AG10803 (cell line): ENCODE measurements at places on chromosomes 6 and 20.

- DNase-seq, result no peak
Observed at GRCh38 chr6:151027295-151027747, 161.8 kb downstream of the MTHFD1L start.

DNA sequence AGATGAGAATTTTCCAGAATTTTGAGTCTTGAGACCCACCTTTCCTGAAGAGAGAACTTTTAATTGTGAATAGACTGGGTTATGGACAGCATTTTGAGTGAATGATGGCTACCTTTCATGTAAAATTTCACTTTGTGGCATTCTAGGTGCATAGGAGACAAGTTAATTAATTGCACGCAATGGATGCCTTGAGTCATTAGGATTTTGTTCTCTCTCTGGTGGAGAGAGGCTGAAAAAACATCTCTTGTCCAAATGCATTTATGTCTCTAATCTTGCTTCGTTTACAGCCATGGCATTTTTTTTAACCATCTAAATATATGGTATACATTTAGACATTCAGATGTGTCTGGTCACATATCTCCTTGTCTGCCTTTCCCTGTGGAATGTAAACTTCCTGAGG is 3.1 kb downstream of the RHAG start:
- no peak for DNase-seq

DNA sequence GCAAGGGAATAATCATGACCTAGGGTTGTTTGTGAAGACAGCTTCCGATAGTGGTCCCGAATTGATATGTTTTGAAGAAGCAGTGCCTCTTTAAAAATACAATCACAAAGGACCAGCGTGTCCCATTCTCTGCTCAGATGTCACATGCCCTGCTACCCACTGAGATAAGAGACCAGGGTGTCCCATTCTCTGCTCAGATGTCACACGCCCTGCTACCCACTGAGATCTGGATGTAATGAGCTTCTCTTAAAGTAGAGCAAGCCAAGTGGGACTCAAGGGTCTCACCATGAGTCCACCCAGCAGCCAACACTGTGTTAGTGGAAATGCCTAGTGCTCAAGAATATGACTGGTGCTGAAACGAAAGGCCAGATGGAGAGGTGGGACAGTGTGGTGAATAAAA is 22.2 kb downstream of the RIN2 start:
- no peak for DNase-seq

GRCh38 chr20:11274141-11274594 is 600.4 kb upstream of the JAG1 start:
- DNase-seq, result peak; percentile 72

- no peak for DNase-seq
Observed at GRCh38 chr6:51854347-51854746, 233.1 kb downstream of the PKHD1 start.

- peak; percentile 77 for DNase-seq
Observed at GRCh38 chr6:107957308-107957908, 600 bp downstream of the SEC63 start.
